Activated naive CD4-positive, alpha-beta T cell treated with anti-CD3 and anti-CD28 coated beads, Interleukin-2, amount 50 U/mL, for 16 hours (primary cell): ENCODE measurements at places on chromosomes 3 and 15.

DNA sequence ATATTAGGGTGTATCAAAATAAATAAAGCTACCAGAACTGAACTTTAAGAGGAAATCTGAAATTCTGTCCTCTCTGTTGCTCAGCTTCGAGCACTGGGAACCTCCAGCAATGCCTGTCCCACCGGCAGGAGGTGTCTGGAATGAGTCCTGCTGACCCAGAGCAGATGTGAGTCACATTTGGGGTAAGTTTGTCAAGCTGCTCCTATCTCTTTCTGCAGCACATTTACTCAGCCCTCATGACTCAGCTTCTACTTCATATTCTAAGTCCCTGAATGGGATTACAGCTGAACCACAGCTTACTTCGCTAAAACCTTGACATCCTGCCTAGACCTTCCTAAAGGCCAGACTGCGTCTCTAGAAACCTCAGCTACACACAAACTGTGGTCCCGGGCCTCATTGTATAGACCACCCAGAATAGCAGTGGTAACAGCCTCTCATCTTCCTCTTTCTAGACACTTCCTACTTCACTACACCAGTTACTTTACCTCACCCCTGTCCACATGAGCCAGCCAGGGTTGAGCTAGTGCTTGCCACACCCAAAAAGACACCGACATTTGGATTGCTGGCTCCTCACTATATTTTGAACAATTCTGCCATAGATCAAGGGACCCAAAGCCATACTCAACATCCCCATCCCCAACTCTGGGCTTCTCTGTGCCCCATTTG lies 109.6 kb upstream of the TMCO5A start:
- no peak for DNase-seq

DNA sequence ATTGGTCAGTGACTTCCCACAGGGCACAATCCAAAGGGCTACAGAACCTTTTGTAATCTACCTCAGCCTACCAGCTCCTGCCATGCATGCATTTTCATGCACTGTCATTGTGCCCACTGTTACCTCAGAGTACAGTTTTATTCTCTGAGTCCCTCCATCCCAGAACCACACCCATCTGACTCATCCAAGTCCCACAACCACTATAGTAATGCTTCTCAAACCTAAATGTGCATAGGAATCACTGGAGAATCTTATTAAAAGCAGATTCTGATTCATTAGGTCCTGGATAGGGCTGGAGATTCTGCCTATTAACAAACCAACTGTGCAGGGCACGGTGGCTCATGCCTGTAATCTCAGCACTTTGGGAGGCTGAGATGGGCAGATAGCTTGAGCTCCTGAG lies 3.7 kb upstream of the B3GALNT1 start:
- no peak for DNase-seq

DNA sequence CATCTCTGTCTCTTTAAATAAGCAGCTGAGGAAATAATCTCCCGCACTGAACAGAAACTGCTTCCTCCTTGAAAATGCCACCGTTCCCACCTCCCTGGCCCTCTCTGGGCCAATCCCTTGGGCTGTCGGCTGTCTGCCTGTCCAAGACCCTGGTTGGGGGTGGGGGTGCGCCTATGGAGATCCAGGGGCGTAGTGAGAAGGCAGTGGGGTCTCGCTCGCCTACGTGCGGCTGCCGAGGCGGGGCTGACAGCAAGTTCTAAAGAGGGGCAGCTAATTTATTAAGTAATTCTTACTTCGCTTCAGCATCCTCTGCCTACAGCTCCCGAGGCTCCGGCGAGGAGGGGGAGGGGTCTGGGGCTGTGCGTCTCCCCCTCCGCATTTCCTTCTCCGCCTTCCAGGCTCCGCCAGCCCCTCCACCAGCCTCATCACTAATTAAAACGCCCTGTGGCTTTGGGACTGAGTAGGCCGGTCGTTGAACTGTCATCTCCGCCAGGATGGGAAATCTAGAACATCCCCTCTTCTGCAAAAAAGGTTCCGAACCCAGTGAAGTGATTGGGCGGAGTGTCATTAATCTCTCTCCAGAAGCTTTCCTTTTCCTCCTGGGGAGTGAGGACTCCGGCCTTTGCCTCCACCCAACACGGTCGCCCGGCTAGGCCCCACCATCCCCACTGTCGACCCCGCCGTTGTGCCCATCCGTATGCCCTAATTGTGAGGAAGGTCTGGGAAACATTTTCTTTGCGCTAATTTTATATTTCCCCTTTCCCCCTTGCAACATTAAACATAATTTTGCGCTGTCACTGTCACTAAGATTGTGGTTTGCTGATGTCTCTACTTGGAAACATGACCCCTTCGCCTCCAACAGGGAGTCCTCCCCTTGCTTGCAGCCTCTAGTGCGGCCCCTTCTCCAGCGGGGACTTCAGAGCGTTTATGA lies 16.9 kb downstream of the NR2F2 start:
- DNase-seq, result no peak

DNA sequence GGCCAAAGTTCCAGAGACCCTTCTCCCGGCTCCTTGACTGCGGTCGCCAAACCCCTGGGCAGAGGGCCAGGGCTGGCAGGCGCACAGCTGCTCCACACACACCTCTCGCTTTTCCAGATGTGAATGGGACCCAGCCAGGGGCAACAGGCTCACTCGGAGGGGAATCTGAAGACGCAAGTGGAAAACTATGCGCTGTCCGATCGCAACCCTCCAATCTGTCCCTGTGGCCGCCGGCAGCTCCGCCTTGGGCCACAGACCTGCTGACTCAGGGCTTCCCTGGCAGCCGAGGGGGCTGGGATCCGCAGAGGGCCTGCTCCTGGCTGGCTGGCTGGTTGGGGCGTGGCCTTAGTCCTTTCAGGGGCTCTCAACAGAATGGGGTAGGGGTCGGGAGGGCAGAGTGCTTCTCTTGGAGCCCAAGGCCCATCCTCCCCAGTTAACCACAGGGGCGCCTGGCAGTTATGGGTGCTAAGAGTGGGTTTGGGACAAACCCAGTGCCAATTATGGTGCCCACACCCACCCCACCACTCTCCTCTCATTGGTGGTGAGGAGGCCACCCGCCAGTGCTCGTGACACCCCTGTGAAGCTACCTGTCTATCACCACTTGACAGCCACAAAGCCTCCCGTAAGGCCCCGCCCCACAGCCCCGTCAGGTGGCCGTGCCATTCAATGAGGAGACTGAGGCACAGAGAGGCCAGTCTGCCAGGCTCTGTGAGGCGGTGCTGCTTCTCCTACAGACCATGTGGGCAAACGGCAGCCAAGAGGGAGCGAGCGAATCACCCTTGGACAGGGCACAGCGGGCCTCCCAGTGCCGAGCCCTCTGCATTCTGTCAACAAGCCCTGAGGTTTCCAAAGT lies 53.8 kb downstream of the IQSEC1 start:
- no peak for DNase-seq

GRCh38 chr3:103337179-103337845 lies 902.5 kb downstream of the ZPLD1 start:
- DNase-seq, result no peak

DNA sequence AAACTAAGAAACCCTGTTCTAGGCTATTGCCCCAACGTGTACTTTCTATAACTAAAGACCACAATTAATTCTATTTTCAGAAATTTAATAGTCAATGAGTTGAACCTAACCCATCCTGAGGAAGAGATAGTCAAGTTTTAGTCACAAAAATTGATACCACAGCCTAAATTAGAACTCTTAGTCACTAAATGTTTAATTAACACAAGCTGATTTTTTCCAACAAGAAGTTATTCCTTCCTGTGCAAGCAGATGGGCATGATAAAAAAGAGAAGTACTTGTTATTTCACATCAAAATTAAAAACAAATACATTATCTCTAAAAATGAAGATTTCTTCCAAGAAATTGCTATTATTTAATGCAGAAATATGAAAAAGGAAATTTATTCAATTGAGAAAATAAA lies 38.4 kb upstream of the TERB2 start:
- DNase-seq, result no peak

GRCh38 chr3:63960048-63960711 lies 48.0 kb upstream of the SCAANT1 start:
- DNase-seq, result no peak

GRCh38 chr15:39896846-39897245 lies 23.2 kb downstream of the GPR176 start:
- DNase-seq, result no peak

DNA sequence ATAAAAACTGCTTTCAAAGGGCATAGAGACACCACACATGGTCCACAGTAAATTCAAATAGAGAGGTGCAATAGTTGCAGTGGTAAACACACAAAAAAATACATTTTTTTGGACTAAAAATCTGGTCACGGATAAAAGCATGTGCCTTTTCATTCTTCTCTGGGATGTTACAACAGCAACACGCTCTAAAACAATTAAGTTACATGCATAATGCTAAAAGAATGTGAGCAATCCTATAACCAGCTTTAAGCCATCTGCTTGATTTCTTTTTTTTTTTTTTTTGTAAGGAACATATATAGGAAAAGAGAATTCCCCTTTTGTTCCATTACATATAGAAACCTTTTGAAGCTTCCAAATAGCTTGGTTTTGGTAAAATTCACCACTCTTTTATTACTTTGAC lies 20.0 kb downstream of the WNT5A start:
- no peak for DNase-seq
